ENCODE measurements at places on chromosomes 5 and 9.

- DNase-seq, result no peak
Measured at GRCh38 chr5:162283609-162284008, 216.0 kb downstream of the GABRG2 start.

DNA sequence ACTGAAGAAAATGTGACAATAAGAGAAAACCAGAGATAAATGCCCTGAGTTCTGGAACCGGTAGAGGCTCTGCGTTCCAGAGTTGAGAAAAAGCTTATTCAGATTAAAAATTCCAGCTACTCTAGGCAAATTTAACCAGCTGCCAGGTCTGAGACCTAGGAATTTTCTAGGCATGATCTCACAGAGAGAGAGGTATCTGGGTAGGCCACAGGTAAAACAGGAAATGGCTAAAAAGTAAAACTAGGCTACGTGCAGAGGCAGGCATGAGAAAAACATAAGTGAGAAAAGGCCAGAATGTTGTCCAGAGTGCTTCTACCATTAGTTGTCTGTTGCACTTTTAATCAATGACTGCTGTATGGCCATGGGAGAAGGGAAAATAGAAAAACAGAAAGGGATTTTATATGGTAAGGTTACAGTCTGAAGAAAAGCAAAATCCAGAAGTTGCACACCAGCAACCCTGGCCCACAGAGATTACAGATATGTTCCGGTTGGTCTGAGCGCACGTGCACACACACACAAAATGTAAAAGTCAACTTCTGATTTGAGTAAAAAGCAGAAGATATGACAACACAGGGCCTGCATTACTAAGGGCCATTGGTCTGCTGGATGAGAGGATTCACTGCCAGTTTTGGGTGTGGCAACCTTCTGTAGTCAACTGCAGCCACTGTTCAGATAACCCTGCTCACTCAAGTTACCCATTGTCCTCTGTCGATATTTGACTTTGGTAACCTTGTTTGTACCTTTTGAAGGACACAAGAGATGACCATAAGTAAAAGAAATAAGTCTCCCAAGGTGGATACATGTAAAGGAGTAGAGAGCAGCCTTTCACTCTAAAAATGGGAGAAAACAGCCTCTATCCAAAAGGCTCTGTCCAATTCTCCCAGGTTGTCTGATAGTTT is 266.0 kb downstream of the DTWD2 start:
- DNase-seq, result no peak

DNA sequence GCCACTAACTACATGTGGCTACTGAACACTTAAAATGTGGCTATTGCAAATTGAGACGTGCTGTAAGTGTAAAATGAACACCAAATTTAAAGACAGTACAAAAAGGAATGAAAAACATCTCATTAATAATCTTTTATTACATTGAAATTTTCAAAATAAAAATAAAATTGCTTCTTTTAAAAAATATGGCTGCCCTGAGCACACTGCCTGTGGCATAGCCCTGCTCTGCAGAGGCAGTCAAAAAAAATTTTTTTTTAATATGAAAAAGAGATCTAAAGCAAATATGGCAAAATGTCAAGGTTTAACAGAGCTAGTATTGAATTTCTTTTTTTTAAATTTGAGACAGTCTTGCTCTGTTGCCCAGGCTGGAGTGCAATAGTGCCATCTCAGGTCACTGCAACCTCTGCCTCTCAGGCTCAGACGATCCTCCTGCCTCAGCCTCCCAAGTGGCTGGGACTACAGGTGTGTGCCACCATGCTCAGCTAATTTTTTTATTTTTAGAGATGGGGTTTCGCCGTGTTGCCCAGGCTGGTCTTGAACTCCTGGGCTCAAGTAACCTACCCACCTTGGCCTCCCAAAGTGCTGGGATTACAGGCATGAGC is 25.6 kb downstream of the CARNMT1 start:
- no peak for DNase-seq

- DNase-seq, result no peak
Measured at GRCh38 chr9:113540466-113540865, 76.9 kb downstream of the RGS3 start.

- no peak for DNase-seq
Measured at GRCh38 chr5:146048994-146049703, 56.2 kb downstream of the PLAC8L1 start.

GRCh38 chr5:168204165-168204564 is 87.3 kb upstream of the WWC1 start:
- DNase-seq, result no peak

- DNase-seq, result no peak
Measured at GRCh38 chr5:77010243-77010642, 20.0 kb upstream of the AGGF1 start.

DNA sequence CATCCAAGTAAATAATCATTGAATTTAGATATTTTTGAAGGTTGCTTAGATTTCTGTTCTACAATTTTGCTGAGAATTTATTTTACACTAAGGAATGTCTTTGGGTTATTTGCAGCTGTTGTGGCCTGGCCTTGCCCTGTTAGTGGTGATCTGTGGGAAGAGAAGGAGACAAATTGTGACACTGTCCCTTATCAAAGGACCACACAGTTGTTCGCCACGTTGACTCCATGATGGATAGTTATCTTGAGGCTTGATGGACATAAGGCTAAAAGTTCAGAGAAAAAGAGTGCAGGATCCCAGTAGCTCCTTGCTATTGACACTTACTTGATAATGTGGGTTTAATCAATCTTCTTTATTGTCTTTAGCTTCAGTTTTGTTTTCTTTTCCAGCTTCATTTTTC is 186.6 kb upstream of the MEF2C start:
- DNase-seq, result no peak

DNA sequence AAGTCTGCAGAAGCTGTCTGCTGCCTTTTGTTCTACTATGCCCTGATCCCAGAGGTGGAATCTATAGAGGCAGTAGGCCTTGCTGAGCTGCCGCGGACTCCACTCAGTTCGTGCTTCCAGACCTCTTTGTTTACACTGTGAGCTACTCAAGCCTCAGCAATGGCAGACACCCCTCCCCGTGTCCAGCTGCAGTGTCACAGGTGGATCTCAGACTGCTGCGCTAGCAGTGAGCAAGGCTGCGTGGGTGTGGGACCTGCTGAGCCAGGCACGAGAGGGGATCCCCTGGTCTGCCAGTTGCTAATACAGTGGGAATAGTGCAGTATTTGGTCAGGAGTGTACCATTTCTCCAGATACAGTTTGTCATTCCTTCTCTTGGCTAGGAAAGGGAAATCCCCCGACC is 99.6 kb downstream of the SLCO4C1 start:
- DNase-seq, result no peak

DNA sequence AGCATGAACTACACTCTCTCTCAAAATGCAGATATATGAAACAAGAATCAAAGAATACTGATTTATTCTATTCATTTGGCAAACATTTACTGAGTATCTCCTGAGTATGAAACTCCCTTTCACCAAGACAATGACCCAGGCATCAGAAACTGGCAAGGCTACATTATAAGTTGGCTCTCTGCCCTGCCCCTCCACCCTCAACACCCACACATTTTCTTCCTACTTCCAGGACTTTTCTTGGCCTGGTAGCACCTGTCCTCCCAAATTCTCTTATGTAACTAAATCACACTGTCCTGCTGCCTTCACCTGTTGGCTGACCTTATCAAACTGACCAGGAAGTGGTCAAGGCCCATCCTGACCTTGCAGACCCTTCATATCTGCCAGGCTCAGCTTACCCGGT is 3.5 kb downstream of the RASEF start:
- DNase-seq, result no peak

- DNase-seq, result no peak
Measured at GRCh38 chr5:179219661-179220620, 125.3 kb downstream of the ADAMTS2 start.

DNA sequence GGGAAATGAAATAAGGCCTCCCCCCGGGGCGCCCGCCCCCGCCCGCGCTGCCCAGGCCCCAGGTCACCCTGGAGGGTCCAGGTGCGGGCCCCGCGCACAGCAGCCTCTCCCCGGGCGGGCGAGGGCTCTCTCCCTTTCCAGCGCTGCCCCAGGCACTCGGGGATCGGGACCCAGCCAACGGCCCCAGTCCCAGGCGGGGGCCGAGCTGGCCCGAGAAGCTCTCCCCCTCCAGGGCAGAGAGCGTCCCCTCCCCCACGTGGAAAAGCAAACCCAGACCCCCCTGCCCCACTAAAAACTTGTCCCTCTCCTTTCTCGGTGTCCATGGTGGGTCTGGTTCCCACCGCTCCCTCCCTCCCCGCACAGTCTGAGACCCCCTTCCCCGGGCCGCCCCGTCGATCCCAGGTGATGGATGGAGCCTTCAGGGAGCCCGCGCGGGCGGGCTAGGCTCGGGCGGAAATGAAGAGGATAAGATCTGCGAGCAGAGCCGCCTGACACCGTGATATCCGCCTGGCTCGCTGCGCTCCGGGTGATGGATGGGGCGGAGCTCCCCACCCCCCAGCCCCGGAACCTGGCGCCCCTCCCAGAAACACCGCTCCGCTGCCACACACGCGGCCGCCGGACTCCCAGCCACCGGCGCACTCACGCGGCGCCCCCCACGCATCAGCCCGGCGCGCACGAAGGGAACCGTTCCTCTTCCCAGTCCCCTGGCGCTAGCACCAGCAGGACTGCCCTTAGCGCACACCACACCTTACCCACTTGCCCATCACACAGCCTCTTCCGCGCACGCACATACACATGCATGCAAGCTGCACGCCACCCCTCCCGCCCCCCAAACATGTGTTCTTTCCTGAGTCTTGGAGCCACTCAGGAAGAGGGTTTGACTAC is 81.7 kb upstream of the ZBTB43 start:
- no peak for DNase-seq

DNA sequence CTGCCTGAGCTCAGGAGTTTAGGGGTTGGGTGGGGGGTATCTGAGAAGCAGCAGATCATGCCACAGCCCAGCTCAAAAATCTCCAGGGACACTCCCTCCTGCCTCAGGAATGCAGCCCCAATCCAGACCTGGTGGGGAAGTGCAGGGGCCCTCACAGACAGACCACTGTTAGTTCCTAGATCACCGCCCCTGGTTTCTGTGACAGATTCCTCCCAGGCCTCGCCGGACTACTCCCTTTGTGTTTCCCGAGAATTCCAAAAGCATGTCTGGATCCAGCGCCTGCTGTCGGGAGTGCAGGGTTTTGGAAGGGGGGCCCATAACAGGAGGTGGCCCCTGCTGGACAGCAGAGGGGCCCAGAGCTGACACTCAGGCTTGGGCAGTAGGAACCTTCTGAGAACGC is 74.5 kb downstream of the CTSL start:
- no peak for DNase-seq

GRCh38 chr5:175892015-175892800 is 20.8 kb downstream of the CPLX2 start:
- DNase-seq, result no peak

- DNase-seq, result no peak
Measured at GRCh38 chr9:75246949-75247348, 158.6 kb downstream of the OSTF1 start.

- no peak for DNase-seq
Measured at GRCh38 chr9:137083394-137084004, 3.3 kb upstream of the MAN1B1 start.

DNA sequence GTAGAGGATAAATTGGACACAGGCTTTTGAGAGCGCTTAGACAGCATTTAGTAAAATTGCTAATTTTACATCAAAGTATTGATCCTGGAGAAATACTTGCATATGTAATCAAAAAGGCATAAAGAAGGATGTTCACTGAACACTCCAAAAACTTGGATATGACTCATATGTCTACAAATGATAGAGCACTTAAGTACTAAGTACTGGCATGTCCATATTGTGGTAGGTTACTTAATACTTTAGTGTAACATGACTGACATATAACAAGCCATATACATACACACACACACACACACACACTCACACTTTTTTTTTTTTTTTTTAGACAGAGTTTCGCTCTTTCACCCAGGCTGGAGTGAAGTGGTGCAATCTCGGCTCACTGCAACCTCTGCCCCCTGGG is 361.9 kb downstream of the ARHGEF28 start:
- DNase-seq, result no peak

DNA sequence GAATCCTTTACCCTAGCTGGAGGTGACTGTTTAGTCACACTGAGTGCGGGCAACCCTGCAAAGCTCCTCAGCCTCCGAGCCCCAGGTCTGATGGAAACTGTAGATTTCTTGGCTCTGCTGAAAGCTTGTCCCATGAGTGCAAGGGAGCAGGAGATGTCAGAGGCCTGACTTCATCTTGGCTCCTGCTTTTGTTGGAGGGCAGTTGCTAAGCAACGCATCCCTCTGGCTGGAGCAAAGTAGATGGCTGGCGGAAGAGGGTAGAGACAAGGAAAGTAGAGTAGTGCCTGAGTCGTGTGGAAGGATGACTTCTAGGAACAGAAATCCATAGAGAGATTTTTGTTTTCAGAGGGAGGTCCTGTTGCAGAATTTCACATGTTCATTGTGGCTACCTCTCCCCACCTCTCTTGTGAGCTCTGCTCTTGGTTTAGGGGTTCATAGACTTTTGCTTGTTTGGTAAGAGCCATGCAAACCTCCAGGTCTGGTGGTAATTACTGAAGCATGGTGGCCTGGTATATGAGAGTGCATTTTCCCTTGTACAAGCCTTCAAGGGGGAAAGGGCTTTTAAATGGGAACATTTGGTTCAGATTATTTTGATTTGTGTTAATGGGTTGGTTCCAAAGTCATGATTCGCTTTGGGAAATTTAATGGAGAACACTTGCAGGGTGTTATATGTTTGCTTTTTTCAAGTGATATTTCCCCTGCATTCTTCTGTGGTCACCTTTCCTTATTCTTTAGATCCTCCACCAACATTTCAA is 71.5 kb downstream of the ARHGAP26 start:
- DNase-seq, result no peak

DNA sequence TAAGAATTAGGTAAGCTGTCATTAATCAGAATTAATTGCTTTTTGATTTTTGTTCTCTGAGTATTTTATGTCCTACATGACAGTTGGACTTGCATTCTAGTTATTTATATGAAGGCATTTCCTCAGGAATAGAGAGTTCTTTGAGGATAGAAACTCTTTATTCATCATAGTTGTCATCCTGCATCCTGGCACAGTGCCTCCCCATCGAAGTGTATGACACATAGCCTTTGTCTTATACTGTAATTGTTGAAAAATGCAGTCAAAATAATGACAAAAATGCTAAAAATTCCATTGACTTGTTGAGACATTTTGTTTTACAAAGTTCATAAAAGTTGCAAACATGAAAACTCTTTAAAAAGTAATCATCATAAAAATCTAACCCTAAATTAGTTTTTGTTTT is 36.5 kb downstream of the CFAP95 start:
- DNase-seq, result no peak

DNA sequence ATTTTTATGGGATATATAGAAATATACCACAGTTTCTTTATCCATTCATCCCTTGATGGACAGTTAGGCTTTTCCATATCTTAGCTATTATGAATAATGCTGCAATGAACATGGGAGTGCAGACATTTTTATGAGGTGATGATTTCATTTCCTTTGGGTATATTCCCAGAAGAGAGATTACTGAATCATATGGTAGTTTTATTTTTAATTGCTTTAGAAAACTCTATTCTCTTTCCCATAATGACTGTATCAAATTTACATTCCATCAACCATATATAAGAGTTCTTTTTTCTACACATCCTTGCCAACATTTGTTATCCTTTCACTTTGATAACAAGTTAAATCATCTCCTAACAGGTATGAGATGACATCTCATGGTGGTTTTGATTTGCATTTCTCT is 821.6 kb downstream of the TLE1 start:
- DNase-seq, result no peak

Measured in cortex of kidney (tissue), 1 donor.